ENCODE measurements at places on chromosomes 7 and 10.

GRCh38 chr7:36742911-36743775 is 18.8 kb upstream of the AOAH start:
- peak; percentile 82 for DNase-seq

DNA sequence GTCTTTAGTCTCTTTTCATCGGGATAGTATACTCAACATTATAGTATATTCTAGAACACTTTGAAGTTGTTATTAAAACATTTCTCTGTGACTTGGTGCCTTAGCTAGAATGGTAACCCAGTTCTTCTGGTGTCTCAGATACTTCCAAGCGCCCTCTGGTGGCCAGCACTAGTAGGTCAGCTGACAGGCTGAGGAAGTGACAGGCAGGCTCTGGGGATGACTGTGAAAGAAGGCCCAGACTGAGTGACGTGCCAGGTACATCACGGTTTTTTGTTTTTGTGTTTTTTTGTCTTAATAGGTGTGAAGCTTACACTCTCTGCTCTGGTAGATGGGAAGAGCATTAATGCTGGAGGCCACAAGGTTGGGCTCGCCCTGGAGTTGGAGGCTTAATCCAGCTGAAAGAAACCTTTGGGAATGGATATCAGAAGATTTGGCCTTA is 5.1 kb downstream of the COMTD1 start:
- DNase-seq = peak; percentile 87

GRCh38 chr10:31001740-31002139 is 29.9 kb downstream of the ZNF438 start:
- DNase-seq = no peak

DNA sequence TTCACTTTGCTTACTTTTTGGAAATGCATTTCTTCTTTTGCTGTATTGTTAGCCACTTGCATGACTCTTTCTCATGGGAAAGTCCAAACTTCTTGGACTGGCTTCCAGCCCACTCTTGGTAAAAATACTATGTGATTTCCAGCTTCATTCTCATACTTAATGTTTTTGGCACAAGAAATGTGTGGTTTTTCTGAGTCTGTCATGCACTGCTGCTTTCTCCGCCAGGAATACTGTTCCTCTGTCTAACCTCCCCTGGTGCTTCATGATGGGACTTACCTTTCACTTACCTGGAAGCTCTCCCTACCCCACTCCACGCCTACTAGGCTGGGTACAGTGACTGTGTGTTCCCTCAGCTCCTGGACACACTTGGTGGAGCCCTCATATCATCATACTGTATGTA is 18.7 kb downstream of the MGAM2 start:
- peak; percentile 6 for DNase-seq

DNA sequence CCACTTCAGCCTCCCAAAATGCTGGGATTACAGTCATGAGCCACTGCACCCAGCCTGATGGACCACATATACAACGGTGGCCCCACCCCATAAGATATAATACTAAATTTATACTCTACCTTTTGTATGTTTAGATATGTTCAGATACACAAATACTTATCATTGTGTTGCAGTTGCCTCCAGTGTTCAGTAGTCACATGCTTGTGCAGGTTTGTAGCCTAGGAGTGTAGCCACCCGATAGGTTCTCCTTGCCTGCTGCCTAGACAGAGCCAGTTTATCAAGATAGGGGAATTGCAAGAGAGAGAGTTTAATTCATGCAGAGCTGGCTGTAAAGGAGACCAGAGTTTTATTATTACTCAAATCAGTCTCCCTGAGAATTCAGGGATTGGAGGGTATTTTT is 9.6 kb downstream of the CCL24 start:
- no peak for DNase-seq

GRCh38 chr10:22874189-22874854 is 53.5 kb upstream of the ARMC3 start:
- DNase-seq = peak; percentile 26

- DNase-seq = no peak
Measured at GRCh38 chr7:75018570-75019364, 54.3 kb downstream of the CASTOR2 start.

GRCh38 chr7:48173756-48174382 is 2.6 kb downstream of the ABCA13 start:
- DNase-seq = no peak

GRCh38 chr7:22116451-22117030 is 170.8 kb upstream of the CDCA7L start:
- no peak for DNase-seq

GRCh38 chr10:31751051-31751737 is 177.4 kb downstream of the ARHGAP12 start:
- peak; percentile 72 for DNase-seq

- no peak for DNase-seq
Measured at GRCh38 chr10:18960466-18961079, 88.0 kb upstream of the MALRD1 start.

GRCh38 chr10:128289621-128290020 is 163.4 kb upstream of the MKI67 start:
- DNase-seq = peak; percentile 58

DNA sequence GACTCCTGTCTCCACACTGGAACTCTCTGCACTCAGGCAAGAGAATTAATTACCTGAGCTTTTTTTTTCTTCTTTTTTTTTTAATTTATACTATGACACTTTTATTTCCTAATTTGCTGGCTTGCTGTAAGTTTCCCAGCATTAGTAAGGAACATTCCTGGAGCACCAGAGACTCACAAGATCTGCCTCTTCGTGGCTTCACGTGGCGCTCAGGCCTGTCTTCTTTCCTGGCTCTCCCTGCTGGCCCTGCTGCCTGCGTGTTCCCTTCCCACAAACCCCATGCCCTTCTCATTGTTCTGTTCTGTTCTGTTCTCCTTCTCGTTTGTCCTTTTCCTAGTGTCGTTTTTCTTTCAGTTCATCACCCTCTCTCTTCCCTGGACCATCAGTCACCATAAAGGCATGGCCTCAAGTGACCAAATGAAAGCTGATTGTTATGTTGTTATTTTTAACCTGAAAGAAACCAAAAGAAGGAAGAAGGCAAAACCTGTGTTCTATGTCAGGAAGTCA is 591.6 kb upstream of the PFKP start:
- peak; percentile 33 for DNase-seq

Data from muscle of leg (tissue), 16 donors.